ENCODE measurements at places on chromosomes 7 and 10.

DNA sequence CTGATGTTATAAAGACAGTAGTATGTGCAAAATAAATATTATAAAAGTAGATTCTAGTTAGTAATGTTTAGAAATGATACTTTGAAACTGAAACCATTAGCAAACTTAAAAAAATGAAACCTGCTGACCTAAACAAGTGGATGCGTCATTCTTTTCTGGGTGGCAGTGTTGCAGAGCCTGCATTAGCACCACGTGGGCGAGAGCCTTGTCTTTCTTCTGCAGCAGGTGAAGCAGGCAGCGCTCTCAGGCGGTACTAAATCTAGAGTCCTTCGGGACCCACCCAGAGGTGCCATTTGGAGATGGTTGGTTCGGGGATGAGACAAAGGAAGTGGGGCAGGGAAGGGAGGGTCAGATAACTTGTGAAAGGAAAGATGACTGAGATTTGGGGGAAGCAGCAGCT lies 759.1 kb upstream of the IGFBP3 start:
- DNase-seq: no peak

DNA sequence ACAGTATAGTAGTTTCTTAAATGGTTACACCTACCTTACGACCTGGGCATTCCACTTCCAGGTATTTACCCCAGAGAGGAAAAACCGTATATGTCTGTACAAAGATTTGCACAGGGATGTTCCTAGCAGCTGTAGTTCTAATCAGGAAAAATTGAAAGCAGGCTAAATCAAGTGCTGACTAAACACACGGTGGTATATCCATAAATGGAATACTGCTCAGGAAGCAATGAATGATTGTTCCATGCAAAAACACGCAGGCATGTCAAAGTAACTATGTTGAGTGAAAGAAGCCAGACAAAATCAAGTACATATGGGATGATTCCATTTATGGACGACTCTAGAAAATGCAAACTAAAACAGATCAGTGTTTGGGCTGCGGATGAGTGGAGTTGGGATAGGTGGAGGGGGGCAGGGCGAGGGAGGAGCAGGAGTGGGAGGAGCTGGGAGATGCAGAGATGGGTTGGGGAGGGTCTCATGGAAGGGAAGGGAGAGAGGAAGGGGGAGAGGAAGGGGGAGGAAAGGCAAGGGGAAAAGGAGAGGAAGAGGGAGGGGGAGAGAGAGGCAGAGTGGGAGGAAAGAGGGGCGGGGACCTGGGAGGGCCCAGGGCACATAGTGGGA lies 484 bp upstream of the MSRB2 start:
- DNase-seq: no peak

GRCh38 chr10:114709984-114710383 lies 51.9 kb upstream of the ABLIM1 start:
- no peak for DNase-seq

DNA sequence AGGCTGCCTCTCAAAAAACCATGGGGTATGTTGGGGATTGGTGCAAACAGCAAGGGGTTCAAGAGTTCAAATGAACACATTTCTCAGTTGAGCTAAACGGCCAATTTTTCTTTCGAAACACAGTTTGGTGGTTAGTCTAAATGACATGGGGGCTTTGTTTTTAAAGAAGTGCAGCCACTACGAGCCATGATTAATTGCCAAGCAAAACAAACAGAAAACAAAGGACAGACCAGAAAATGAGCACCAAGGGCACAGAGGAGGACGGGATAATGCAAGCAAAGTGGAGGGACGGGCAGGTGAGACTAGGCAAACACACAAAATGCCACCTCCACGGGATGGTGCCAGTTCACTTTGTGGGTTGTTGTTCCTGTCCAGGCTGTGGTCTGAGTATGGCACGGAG lies 64.5 kb upstream of the PDLIM1 start:
- DNase-seq: no peak

- no peak for DNase-seq
These were observed 7.0 kb downstream of the PKD1L1 start for GRCh38 chr7:47941136-47941844.

- DNase-seq: no peak
These were observed 2.0 kb downstream of the ZSCAN21 start for GRCh38 chr7:100051611-100052010.

GRCh38 chr10:19825700-19826099 lies 9.5 kb downstream of the PLXDC2 start:
- no peak for DNase-seq

DNA sequence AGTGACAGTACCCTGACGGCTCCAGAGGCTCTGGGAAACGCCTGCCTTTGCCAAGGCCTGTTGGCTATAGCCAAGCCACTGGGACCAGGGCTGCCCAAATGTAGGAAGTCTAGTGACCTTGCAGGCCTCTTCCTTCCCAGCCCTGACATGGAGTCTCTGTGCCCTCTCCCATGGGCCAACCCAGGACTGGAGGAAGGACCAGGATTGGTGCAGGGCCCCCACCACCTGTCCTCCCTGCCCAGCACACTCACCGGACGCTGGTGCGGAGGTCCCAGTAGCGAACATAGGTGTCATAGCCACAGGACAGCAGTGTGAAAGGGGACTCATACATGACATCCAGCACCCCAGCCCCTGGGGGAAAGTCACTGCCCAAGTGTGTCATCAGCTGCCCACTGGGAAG lies 24.0 kb downstream of the DPCD start:
- no peak for DNase-seq

- peak; percentile 3 for DNase-seq
These were observed 109.5 kb downstream of the ADCY1 start for GRCh38 chr7:45683556-45684148.

DNA sequence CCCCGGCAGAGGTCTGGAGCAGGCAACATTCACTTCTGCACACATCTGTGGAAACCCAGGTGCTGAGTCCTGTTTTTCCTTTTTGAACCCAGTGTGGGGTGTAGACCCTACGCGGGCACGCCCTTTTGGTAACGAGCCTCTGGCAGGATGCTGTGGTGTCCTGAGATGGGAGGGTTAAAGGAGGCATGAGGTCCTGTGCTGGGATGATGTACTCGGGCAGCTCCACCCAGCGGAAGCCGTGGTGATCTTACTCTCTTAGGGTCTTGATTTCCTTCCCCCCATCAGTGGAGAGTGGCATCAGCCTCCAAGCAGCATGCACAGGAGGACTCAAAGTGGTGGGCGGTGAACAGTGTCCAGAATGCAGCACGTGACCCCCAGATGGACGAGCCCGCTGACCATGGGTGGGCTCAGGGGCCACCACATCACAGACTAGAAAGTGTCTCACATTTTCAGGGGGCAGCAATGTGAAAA lies 148.6 kb downstream of the DNAJB6 start:
- DNase-seq: no peak

- no peak for DNase-seq
These were observed 184.0 kb upstream of the ADO start for GRCh38 chr10:62620491-62620890.
